ENCODE measurements at places on chromosomes 12 and 14. TPM values are rescaled to one million over a fixed set of nuclear protein-coding genes. Genes with fewer than 3 reads are reported as not detected.

The PARPBP gene
- total RNA-seq = 9.4 TPM

The CISTR gene
- total RNA-seq = not detected

The ARHGEF25 gene
- 40.0 TPM for total RNA-seq

DNA sequence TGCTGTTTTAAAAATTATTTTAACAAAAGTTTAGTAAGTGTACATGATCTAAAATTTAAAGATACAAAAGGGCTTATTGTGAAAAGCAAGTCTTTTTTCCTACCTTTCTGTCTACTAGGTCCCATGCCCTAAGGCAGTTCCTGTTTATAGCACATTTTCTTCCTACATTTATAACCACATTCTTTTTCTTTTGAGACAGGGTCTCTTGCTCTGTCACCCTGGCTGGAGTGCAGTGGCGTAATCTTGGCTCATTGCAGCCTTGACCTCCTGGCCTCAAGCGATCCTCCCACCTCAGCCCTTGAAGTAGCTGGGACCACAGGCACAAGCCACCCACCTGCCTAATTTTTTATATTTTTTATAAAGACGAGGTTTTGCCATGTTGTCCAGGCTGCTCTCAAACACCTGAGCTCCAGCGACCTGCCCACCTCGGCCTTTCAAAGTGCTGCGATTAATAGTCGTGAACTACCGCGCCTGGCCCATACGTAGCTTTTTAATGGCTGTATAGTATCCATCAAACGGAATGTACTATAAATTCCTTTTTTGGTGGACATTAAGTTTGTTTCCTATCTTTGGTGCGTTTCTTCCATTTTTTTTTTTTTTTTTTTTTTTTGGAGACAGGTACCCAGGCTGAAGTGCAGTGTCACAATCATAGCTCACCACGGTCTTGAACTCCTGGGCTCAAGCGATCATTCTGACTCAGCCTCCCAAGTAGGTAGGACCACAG, 20.9 kb downstream of the FRS2 start:
- no peak for DNase-seq

GRCh38 chr12:13033476-13033875, 10.7 kb upstream of the FAM234B start:
- no peak for DNase-seq

DNA sequence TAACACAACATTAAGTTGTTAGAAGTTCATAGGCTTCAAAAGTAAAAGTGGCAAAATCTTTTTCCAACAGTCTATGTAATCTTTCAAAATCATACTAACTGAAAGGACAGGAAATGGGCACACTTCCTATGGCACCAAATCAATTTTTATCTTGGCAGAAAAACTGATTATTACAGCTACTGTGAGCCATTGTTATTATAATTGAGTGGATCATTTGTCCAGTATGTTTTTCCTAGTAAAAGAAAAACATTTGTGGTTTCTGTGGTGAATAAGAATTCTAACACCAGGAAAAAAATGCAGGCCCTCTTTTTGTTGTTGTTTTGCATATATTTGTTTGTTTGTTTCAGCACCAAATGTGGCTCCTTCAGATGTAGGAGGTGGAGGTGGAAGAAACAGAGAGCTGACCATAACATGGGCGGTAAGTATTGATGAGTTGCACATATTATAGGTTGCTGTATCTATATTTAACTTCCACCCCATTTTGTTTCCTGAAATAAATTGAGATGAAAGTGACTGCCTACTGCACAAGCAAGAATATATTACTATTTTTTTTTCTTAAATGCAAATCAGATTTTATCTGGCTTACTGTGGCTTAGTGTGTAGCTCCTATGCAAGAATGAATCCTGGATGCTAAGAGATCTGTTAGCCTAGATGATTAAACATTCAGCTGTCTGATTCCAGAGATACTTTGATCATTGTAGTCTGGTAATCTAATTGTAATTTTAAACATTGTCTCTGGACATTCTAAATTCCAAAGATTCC, 174.1 kb upstream of the PDZRN4 start:
- no peak for DNase-seq
